Brain pericyte (primary cell): ENCODE measurements at places on chromosomes 2 and 18.

DNA sequence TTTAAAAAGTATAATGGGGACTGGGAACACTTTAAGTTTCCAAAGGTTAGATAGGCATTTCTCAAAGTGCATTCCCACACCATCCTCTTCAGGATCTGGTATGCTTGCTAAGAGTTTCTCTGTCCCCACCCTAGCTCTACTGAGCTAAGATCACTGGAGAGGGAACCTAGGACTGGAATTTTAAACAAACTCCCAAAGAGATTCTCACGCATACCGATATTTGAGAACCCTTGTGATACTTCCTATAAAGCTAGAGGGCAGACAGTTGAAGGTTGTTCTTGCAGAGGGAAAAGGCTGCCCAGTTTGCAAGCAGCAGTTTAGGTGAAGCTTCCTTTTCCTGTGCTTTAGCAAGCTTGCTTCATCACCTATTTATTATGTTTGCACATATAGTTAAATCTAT is 3.6 kb downstream of the CNRIP1 start:
- DNase-seq, result no peak

GRCh38 chr2:54490863-54491262 is 34.7 kb downstream of the SPTBN1 start:
- no peak for DNase-seq

DNA sequence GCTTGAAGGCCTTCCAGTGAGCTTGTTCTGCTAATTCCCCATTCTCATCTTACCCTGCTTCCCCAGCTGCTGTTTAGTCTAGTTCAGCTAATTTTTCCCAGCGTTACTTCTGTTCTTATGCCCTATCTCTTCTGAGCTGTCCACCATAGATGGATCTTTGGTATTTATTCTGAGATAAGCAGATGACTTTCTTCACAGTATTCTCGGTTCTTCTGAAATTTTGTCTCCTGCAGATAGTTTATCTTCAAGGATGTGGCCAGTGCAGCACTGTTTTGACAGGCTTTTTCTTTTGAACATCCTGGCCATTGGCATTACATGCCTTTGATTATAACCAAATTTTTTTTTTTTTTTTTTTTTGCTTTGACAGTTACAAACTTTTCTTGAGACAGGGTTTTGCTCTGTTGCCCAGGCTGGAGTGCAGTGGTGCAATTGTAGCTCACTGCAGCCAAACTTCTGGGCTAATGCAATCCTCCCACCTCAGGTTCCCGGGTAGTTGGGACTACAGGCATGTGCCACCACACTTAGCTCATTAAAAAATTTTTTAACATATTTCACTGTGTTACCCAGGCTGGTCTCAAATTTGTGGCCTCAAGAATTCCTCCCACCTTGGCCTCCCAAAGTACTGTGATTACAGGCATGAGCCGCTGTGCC is 134.2 kb downstream of the WDSUB1 start:
- no peak for DNase-seq

GRCh38 chr2:43634604-43635306 is 2.3 kb upstream of the PLEKHH2 start:
- peak; percentile 10 for DNase-seq

DNA sequence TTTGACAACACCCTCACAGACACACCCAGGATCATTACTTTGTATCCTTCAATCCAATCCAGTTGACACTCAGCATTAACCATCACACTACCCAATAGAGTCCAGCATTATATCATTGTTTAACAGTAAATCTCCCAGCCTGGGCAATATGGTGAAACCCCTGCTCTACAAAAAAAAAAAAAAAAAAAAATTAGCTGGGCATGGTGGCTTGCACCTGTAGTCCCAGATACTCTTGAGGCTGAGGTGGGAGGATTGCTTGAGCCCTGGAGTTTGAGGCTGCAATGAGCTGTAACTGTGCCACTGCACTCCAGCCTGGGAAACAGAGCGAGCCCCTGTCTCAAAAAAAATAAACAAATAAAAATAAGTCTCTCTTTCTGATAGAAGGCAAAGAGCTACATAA is 304.0 kb downstream of the STK39 start:
- DNase-seq, result no peak

GRCh38 chr2:9341337-9341887 is 81.9 kb downstream of the ITGB1BP1 start:
- no peak for DNase-seq

DNA sequence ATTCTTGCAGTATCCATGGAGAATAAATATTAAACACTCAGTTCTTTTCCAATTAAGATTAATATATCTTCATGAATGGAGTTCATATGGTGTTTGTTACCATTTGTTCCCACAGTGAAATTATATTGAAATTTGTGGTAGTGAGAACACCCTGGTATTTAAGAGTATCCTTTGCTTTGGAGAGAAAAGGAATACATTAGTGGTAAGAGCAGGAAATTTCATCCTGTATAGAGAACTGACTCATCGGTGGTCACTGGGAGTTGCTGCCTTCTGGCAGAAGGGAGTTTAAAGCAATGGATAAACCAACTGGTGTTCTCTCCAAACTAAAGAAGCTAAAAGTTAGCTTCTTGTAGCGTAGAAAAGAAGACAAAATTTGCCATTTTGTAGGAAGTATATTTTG is 107.3 kb downstream of the MYO1B start:
- peak; percentile 38 for DNase-seq

- DNase-seq, result no peak
These were observed 1090.2 kb upstream of the PIK3C3 start for GRCh38 chr18:40864846-40865245.

- DNase-seq, result no peak
These were observed 5.8 kb upstream of the SFTPB start for GRCh38 chr2:85673716-85674375.

- no peak for DNase-seq
These were observed 60.3 kb downstream of the PTH2R start for GRCh38 chr2:208466920-208467298.

DNA sequence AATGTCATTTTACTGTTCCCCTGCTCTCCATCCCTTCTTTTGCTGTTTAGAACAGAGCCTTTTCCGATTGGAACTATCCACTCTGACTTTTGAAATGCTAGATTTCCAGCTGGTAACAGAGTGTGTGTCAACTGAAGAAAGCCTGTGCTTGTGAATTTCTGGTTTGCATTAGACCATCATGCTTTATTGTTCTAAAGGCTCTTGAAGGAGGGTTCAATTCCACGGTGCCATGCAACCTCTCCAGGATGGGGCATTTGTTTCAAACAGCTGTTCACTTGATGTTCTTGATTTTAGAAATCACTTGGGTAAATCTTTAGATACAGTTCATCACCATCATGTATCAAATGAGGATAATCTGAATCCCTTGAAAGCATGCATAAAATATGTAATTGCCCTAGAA is 156.7 kb downstream of the QPCT start:
- DNase-seq, result no peak

GRCh38 chr2:41498781-41499180 is 549.0 kb upstream of the PKDCC start:
- no peak for DNase-seq
